ENCODE measurements at places on chromosomes 13 and 19.

GRCh38 chr13:72255908-72256307 lies 388.9 kb upstream of the DACH1 start:
- no peak for DNase-seq

GRCh38 chr19:3881272-3882040 lies 971 bp downstream of the ATCAY start:
- no peak for DNase-seq

DNA sequence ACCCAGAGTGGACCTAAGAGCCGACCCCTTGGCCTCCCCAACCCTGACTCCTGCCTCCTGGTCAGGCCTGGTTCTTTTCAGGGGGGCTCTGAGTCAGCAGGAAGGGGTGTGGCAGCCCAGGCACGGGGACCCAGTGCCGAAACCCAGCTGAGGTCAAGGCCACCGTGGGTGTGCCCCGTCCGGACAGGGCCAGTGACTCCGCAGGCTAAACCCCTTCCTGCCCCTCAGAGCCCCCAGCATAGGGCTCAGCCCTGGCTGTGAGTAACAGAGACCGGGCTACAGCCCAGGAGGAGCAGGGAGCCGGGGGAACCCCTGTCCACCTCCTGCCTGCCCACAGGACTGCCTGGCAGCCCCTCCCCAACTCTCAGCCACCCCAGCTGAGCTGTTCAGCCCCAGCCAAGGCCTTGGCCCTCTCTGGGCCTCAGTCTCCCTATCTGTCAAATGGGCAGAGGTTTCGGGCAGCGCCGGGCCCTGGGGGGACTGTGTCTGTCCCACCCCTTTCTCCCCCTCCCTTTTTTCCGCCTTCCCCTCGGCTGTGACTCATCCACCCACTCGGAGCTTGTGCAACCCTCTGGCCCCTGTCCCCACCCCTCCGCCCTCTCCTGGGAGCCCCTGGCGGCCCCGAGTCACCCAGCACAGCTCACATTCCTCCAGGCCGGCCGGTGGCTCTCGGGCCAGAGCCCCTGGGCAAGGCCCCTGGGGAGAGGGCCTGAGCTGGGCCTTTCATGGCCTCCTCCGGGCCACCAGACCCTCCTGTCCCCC lies 8.6 kb downstream of the ZBTB7A start:
- DNase-seq, result no peak

GRCh38 chr13:113065406-113066141 lies 40.0 kb upstream of the F7 start:
- DNase-seq, result no peak

DNA sequence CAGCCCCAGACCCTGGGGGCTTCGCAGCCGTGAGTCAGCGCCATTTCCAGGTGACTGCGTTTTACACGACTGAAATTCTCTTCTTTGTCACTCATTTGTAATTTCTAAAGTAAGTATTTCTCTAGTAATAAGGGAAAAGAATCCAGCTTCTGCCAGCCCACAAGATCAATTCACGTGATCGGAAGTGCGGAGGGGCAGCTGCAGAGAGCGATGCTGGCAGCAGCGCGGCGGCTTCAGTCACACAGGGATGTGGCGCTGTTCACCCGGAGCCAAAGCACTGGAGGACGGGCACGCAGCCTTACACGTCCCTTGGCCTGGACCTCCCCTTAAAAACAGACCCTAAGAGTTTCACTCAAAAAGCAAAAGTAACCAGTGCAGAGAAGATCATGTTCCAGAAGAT lies 18.4 kb downstream of the GRTP1 start:
- no peak for DNase-seq

DNA sequence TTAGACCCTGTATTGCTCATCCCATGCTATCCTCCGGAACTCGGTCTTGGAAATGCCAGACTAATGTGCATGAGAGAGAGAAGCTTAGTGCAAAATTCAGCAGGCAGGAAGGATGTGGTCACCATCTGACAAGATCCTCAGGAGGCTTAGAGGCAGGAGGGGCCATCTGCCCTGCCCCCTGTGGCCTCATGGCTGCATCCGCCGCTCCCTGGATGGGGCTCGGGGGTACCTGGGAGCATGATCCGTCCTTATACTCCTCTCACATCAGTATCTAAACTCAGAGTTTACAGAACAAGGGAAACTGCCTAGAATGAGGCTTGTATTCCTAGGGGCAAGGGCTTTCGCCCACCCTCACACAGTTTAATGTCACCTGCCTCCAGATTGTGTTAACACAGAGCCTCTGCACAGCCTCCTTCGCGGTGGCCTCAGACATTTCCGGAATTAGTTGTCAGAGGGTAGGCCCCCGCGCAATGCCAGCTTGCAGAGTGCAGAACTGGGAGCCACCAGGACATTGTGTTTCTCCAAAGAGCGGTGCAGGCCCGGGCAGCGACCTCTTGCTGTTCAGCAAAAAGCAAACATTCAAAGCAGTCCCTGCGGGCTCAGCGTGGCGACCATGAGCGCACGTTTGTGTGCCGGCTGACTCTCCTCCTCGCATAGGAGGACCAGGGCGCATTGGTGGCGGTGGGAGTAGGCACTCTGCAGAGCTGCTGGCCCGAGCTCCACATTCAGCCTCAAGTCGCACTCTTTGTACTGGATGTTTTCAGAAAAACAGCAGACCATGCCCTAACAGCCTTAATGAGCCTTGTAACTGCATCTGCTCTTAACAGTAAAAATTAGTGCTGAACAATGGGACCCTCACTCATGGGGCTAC lies 39.1 kb downstream of the GPR12 start:
- peak; percentile 25 for DNase-seq

GRCh38 chr19:6534451-6535093 lies 3.7 kb downstream of the TNFSF9 start:
- no peak for DNase-seq

- no peak for DNase-seq
Measured at GRCh38 chr13:33017323-33017929, 1.2 kb downstream of the KL start.

GRCh38 chr13:74678308-74678965 lies 544.2 kb upstream of the KLF12 start:
- DNase-seq, result no peak

DNA sequence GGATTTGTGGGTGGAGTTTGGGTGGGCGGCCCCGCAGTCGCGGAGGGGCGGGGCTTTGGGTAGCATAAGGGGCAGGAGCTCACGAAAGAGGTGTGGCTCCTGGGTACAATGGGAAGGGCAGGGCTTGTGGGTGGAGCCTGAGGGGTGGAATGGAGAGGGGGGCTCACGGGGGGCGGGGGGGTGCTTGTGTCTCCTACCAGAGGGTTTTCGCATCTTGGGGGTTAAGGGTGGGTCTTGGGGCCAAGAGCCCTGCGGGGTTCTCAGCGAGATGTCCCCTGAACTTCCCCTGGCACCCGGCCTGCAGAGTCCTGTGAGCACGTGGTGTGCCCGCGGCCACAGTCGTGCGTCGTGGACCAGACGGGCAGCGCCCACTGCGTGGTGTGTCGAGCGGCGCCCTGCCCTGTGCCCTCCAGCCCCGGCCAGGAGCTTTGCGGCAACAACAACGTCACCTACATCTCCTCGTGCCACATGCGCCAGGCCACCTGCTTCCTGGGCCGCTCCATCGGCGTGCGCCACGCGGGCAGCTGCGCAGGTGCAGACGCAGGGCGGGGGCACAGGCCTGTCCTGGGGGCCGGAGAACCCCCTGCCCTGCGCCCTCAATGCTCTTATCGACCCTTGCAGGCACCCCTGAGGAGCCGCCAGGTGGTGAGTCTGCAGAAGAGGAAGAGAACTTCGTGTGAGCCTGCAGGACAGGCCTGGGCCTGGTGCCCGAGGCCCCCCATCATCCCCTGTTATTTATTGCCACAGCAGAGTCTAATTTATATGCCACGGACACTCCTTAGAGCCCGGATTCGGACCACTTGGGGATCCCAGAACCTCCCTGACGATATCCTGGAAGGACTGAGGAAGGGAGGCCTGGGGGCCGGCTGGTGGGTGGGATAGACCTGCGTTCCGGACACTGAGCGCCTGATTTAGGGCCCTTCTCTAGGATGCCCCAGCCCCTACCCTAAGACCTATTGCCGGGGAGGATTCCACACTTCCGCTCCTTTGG lies 5.1 kb downstream of the FSTL3 start:
- no peak for DNase-seq

DNA sequence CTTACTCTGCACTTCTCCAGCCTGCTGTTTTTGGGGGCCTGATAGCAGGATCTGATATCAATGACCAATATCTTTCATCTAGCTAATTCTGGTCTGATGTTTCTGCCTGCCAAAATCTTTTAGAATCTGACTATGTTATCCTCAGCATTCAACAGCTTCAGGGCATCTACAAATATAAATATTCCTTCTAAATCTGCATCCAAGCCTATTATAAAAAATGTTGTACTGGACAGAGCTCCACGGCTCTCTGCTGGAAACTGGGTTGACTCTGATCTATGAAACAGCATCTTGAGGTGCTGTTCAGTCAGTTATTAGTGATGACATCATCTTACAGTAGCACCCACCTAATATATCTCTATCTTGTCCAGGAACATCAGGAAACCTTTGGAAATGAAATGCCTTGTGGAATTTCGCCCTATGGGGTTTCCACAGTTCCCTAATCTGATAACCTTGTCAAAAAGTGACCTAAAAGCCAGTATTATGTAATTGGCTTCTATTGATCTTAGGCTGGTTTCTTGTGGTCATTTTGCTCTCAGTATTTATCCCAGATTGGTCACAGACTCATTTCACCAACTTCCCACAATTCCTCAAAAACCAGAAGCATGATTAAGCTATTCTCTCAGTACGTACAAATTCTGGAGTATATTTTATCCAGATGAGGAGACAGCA lies 33.0 kb downstream of the ERICH6B start:
- DNase-seq, result no peak

DNA sequence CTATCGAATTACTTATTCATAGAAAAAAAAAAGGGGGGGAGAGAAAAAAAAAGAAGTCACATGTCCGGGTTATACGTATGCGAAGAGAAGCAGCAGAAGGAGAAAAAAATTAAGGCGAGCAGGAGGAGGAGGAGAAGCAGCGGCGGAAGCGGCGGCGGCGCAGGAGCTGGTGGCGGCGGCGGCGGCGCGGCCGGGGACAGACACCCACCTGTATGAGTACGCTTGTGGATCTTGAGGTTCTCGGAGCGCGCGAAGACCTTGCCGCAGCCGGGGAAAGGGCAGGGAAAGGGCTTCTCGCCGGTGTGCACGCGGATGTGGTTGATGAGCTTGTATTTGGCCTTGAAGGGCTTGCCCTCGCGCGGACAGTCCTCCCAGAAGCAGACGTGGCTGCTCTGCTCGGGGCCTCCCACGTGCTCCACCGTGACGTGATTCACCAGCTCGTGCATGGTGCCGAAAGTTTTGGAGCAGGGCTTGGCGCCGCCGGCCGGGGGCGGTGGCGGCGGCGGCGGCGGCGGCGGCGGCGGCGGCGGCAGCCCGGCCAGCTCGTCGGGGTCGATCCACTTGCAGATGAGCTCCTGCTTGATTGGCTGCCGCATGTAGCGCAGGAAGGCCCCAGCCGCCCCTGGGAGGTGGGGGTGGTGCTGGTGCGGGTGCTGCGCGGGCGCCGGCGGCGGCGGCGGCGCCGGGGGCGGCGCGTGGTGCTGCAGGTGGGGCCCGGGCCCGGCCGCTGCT lies 1.5 kb downstream of the ZIC5 start:
- no peak for DNase-seq

DNA sequence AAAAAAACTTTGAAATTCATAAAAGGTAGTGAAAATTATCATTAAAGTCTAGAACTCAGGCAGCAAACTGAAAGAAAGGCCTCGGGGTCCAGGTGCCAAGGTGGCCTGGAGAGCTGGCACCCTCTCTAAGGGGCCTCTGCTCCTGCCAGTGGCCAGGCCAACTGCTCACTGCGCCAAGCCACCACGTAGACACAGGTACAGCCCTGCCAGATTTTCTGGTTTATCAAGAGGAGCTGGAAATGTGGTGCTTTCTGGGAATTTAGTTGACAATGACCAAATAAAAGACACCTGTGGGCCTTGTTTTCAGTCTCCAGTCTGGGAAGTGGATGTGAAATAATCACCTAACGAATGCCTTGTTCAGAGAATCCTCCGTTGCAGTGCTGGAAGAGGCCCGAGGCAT lies 22.8 kb downstream of the ZNF574 start:
- no peak for DNase-seq

GRCh38 chr19:347946-348861 lies 3.6 kb upstream of the MIER2 start:
- DNase-seq, result no peak

- DNase-seq, result no peak
Measured at GRCh38 chr13:111668451-111668850, 348.0 kb downstream of the TEX29 start.

DNA sequence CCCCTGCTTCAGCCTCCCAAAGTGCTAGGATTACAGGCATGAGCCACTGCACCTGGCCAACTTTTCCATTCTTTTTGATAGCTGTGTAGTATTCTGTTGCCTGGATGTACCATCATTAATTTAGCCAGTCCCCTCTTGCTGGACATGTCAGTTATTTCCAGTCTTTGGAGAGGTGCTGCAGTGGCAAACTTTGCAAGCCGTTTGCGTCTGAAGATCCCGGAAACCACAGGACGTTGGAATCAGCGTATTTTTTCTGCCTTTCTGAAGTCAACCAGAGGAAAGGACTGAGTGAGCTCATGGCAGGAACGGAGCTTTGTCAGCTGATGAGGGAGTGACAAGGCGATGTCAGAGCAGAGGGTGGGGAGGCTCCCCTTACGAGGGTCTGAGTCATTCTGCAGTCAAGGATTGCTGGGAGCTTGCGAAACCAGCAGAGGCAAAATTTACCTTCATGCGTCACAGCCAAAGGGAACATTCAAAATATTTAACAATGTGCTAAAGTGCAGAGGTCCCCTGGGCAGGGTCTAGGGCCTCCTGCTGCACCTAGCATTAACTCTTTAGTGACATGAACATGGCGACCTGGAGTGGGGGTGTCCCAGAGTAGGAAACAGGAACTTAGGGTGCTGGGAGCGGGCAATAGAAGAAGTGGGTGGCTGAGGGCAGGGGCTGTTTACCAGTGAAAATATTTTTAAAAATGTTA lies 5.6 kb downstream of the C5AR1 start:
- no peak for DNase-seq

- DNase-seq, result no peak
Measured at GRCh38 chr13:101845245-101846020, 393.0 kb downstream of the ITGBL1 start.

GRCh38 chr19:51398096-51398704 lies 7.8 kb upstream of the C19orf84 start:
- no peak for DNase-seq

DNA sequence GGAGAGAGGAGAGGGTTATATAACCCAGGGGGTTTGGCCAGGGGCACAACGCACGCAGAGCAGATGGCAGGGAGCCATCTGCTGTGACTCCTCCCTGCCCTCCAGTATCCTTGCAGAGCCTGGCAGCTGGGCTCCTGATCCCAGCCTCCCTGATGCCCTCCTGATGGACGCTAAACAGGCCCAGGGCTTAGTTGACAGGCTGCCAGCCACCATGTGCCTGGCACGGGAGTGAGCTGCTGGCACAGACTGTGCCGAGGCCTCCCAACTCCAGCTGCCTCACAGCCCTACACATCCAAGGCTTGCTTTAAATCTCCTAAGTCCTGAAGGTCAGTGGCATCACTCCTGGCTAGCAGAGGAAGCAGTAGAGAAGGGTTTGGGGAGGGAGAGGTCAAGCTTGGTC lies 16.7 kb downstream of the SYDE1 start:
- no peak for DNase-seq

All from cerebellar nuclear complex (tissue), 1 donor.